ENCODE measurements at places on chromosomes 2 and 18. TPM values are rescaled to one million over a fixed set of nuclear protein-coding genes. Genes with fewer than 3 reads are reported as not detected.

Gene TOGARAM2
- 0.38 TPM for polyA plus RNA-seq

Gene TMEM200C
- polyA plus RNA-seq: 2.5 TPM

Gene CYBRD1
- 53.2 TPM for polyA plus RNA-seq

Gene USP14
- polyA plus RNA-seq: 32.4 TPM

Gene REG1B
- not detected for polyA plus RNA-seq

Gene GPR55
- polyA plus RNA-seq: 0.03 TPM

Gene HAAO
- 0.09 TPM for polyA plus RNA-seq

Gene UGT1A7
- not detected for polyA plus RNA-seq
